ENCODE measurements at places on chromosomes 4 and X.

- no peak for DNase-seq
- H3K36me3 ChIP-seq, result no peaks in the 10 kb centered on the region
- H3K27me3 ChIP-seq, result no peaks in the 10 kb centered on the region
- no peak overlapping the region for H3K27ac ChIP-seq
- H3K4me3 ChIP-seq, result no peak overlapping the region
These were observed 11.3 kb downstream of the RAP2C start for GRCh38 chrX:132207996-132208395.

DNA sequence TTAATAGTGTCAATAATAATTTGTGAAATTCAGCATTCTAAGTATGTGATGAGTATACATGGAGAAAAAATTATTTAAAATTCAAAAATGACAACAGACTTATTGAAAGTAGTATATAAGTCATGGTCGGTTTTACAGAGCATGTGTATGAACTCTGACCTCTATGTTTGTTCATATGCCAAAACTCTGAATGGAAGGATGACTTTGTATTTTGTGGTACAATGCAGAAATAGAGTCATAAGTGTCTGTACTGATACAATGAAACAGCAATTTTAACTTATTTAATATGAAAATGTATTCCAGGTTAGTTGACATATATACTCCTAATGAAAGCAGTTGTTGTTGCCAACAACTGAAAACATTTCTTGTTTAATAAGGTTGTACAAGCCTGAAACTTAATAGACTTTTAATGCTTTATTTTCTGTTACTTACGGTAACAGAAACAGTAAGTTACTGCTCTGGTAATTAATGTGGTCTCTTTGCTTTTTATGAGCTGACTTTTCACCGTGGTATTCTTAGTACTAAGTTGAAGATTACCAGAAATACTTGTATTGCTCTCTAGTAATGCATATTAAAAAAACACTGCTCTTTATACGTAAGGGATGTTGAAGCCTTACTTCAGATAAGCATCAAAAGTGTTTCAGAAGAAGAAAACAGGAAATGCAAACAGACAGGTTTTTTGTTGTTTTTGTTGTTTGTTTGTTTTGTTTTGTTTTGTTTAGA, 1.9 kb downstream of the UBE2K start:
- peaks cover 4% of the 10 kb centered on the region for H3K36me3 ChIP-seq
- no peak for DNase-seq
- H3K4me3 ChIP-seq, result peak overlapping the region; percentile 85
- no peaks in the 10 kb centered on the region for H3K27me3 ChIP-seq

- DNase-seq, result no peak
- H3K4me3 ChIP-seq, result no peak overlapping the region
- H3K4me1 ChIP-seq, result peaks cover 16% of the 10 kb centered on the region
These were observed 274.9 kb upstream of the LDB2 start for GRCh38 chr4:17173300-17173699.

- H3K4me3 ChIP-seq, result no peak overlapping the region
- DNase-seq, result no peak
- H3K27ac ChIP-seq, result no peak overlapping the region
- H3K36me3 ChIP-seq, result no peaks in the 10 kb centered on the region
- no peaks in the 10 kb centered on the region for H3K4me1 ChIP-seq
These were observed 720.9 kb downstream of the FSTL5 start for GRCh38 chr4:161442921-161443320.

DNA sequence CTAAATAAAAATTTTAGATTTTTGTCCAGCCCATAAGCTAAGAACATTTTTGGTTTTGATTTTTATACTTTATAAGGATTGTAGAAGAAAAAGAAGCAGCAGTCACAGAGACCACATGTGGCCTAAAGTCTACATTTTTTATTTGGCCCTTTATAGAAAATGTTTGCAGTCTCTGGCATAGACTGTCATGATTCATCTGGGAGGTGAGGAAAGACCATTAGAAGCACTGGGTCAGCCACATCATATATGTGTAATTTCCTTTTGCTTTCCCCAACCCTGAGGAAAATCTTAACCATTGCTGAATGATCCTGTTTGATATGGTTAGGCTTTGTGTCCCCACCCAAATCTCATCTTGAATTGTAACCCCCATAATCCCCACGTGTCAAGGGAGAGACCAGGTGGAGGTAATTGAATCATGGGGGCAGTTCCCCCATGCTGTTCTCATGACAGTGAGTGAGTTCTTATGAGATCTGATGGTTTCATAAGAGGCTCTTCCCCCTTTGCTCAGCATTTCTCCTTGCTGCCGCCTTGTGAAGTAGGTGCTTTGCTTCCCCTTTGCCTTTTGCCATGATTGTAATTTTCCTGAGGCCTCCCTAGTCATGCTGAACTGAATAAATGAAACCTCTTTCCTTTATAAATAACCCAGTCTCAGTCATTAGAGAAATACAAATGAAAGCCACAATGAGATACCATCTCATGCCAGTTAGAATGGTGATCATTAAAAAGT, 12.1 kb upstream of the COPS4 start:
- DNase-seq, result no peak
- no peaks in the 10 kb centered on the region for H3K27me3 ChIP-seq
- no peaks in the 10 kb centered on the region for H3K4me1 ChIP-seq
- H3K4me3 ChIP-seq, result no peak overlapping the region
- H3K27ac ChIP-seq, result no peak overlapping the region
